ENCODE measurements at places on chromosomes 13 and 19. TPM values are rescaled to one million over a fixed set of nuclear protein-coding genes. Genes with fewer than 3 reads are reported as not detected.

DNA sequence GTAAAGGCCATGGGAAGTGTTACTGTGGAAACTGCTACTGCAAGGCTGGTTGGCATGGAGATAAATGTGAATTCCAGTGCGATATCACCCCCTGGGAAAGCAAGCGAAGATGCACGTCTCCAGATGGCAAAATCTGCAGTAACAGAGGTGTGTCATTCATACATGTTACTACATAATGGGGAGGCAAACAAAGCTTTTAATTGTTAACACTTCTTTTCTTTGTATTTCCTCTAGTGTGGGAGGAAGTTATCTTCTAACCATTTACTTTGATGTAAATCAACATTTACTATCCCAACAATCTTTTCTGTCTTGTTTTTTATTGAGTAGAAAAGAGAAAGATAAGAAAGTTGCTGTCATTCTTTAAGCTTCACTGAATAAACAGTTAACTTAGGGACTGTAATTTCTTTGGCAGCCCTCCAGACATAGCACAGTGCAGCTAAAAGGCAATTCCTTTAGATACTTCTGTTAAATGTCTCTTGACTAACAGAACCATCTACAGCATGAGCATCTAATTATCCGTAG, 126.9 kb downstream of the ITGBL1 start:
- DNase-seq: peak; percentile 37

DNA sequence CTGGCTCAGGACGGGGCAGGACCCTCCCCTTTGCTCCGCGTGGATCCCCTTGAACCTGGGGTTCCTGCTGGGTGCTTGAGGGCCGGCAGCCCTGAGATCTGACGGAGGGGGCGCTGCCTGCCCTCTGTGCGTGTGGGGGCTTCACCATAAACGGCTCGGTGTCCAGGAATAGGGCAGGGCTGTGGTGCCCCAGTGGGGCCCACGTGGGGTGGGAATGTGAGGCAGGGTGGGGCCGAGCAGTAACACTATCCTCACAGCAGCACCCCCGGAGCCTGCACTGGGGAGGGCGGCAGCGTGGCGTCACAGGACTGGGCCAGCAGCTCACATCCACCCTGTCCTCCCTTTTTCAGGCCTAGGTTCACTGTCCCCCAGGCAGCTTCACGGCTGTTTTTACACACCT, 38.0 kb downstream of the GAS6 start:
- no peak for DNase-seq

DNA sequence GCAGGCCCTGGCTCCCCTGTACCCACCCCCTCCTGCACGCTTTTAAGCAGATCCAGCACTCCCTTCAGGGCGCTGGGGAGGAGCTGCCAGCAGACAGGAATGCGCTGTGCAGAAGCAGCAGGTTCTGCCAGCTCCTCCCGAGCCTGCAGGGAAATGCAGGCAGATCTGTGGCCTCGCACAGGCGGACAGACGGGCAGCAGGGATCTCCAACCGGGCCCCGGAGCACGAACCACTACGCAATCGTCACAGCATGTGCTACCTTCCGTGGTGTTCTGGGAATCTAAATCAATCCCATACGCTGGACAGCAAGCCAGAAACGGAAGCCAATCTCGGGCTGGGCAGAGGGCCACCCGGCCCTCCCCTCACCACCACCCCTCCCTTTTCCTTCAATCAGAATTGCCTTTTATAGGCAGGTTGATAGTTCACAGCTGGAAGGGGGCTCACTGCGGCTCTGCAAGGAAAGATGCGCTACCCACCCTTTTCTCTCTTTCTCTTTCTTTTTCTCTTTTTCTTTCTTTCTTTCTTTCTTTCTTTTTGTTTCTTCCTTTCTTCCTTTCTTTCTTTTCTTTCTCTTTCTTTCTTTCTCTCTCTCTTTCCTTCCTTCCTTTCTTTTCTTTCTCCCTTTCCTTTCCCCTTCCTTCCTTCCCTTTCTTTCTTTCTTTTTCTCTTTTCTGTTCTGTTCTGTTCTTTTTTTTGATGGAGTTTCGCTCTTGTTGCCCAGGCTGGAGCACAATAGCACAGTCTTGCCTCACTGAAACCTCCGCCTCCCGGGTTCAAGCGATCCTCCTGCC, 99.9 kb downstream of the GNG7 start:
- DNase-seq: no peak

DNA sequence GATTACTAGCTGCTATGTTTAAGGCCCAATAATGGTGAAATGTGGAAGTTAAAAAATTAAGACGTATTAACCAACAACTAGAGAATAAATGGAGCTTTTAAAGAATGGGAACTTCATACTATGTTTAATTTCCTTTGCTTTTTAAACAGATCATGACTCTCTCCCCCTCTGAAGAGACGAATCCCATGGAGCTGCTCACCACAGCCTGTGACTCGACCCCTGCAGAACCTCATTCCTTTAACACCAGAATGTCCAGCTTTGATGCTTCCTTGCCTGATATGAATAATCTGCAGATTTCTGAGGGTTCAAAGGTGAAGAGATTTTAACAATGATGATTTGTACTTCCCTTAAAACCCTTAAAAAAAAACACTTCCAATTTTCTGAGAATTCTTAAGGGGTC, 53.0 kb downstream of the ZAR1L start:
- no peak for DNase-seq

The VRK3 gene
- 22.4 TPM for total RNA-seq

The TSSK6 gene
- total RNA-seq: 0.79 TPM
